ENCODE measurements at places on chromosomes 5 and 9.

GRCh38 chr9:81666123-81666522 lies 23.2 kb downstream of the TLE1 start:
- no peak for DNase-seq

DNA sequence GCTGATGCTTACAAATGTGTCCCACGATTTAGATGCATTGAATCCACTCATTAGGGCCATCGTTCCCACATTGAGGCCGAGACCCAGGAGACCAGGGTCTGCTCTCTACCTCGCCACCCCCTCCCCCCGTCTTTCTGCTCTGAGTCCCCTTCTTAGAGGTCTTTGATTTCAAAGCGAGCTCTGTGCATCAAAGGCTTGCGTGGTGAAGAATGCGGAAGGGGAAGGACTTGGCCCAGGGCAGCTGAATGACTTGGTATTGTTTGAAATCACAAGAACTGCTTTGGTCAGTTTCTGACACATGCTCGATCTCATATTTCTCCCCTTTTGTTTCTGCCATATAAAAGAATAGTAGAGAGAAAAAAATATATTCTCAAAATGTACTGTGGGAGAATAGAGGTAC lies 78.3 kb upstream of the IRX1 start:
- DNase-seq: no peak

- DNase-seq: no peak
Observed at GRCh38 chr9:113467183-113467582, 3.7 kb downstream of the RGS3 start.

GRCh38 chr9:120913647-120914264 lies 12.8 kb downstream of the TRAF1 start:
- no peak for DNase-seq

Data from NCI-H1092 treated with DMSO at 0.1 percent for 48 hours (cell line).